NCI-H187 (cell line): ENCODE measurements at places on chromosomes 2 and 18.

GRCh38 chr2:118604371-118604770 is 243.1 kb downstream of the EN1 start:
- no peak for DNase-seq

DNA sequence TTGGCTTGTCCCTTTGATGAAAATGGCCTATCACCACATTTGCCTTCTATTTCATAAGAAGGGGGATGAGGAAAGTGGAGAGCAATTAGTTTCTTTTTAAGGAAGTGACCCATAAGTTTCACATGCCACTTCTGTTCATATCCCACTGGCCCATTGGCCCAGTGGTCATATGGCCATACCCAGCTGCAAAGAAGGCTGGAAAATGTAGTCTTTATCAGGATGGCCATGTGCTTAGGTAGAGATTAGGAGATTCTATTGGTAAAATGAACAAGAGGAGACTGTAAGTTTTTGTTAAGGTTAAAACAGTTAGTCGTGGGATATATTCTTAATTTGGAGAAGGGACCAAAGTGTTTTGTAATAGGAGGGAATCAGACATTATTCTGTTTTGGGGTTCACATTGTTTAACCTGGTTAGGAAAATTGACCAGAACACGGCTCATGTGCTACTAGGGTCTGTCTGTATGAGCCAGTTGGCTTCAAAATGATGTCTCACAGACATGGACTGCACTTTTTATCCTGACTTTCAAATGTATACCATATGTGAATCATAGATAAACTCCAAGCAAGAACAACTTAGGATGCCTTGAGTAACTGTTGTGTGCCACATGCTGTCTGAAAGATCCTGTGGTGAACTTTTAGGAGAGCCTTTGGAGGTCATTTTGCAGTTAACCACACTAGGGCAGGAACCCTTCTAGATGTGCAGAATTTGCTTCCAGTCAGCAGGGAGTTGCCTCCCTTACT is 17.3 kb downstream of the PLCL1 start:
- no peak for DNase-seq

GRCh38 chr18:44680273-44681075 is at the start of gene SETBP1:
Gene SETBP1 (plus strand): TSS chr18:44680888. CDS start chr18:44701347, 20,459 bp downstream.
- DNase-seq: peak; percentile 12

DNA sequence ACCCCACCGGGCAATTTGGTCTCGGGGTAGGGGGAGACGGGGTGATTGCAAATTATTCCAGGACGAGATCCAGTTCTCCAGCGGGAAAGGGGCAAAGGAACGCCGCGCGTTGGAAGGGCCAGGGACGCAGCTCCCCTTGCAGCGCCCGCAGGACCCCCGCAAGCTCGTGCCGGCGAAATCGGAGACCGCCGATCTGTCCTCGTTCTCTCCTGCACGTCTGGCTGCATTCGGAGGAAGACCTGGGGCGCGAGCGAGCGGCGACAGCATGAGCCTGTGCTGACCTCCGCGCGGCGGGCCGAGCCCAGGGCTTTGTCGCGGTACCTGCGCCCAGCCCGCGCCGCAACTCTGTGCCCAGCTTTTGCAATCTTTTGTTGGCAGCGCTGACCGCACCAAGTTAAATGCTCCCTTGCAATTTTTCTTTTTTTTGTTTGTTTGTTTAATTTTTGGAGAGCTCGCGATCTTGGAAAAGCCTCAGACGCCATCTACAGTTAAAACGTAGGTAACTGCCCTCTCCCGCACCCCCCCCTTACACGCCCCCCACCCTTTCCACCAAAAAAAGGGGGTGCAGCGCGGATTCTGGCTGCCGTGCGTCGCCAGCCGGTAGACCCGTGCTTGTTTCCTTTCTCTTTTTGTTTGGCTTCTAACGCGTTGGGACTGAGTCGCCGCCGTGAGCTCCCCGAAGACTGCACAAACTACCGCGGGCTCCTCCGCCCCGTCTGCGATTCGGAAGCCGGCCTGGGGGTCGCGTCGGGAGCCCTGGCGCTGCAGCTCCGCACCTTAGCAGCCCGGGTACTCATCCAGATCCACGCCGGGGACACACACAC is 667 bp downstream of the TRIB2 start:
- DNase-seq: peak; percentile 92

DNA sequence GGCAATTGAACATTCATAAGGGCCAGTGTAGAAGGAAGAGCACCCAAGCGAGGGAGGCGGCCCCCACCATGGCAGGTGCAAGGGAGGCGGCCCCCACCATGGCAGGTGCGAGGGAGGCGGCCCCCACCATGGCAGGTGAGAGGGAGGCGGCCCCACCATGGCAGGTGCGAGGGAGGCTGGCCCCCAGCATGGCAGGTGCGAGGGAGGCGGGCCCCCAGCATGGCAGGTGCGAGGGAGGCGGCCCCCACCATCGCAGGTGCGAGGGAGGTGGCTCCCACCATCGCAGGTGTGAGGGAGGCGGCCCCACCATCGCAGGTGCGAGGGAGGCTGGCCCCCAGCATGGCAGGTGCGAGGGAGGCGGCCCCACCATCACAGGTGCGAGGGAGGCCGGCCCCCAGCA is 24.7 kb upstream of the GPC1 start:
- DNase-seq: no peak

DNA sequence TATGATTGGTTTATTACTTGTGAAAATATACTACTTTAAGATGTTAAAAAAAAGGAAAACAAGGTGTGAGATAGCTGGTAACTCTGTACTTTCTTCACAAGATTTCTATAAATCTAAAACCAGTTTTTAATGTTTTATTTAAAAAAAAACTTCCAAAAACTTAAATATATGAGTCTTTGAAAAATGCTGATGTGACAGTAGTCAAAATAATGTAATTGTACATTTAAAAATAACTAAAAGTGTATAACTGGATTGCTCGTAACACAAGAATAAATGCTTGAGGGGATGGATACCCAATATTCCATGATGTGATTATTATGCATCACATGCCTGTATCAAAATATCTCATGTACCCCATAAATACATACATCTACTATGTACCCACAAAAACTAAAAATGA is 464.9 kb downstream of the NYAP2 start:
- no peak for DNase-seq
